Activated T-helper 1 cell treated with Interleukin-2 at 50 U/mL for 16 hours (primary cell): ENCODE measurements at places on chromosomes 5 and 9.

GRCh38 chr9:15389173-15389572 is 33.5 kb upstream of the SNAPC3 start:
- DNase-seq = no peak

DNA sequence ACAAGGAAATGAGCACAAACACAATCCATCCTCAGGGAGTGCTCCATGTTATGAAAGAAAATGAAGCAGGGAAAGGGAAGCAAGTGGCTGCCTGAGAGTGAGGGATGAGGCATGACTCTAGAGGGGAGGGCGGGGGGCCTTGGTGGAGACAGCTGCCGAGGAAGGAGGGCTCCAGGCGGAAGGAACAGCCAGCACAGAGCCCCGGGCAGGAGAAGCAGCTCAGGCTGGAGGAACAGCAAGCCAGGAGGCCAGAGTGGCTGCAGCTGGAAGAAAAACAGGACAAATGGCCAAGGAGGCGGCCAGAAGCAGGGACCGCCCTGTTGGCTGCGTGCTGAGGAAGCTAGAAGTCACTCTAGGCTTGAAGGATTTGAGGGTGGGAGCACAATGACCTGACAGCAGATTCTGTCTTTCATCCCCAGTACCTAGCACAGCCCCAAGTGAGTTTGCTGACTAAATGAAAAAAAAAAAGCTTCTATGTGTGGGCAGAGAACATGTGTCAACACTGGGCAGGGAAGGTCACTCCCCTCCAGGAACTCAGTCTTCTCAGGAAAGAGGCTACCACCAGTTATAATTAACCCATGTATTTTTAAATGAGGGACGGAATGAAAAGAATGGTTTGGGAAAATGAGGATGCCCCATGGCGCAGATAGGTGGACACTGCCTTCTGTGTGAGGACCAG is 142.8 kb downstream of the DCP2 start:
- no peak for DNase-seq

GRCh38 chr5:127515693-127516440 is 1.6 kb upstream of the PRRC1 start:
- DNase-seq = no peak

GRCh38 chr9:130234340-130235260 is 31.0 kb upstream of the HMCN2 start:
- DNase-seq = no peak

DNA sequence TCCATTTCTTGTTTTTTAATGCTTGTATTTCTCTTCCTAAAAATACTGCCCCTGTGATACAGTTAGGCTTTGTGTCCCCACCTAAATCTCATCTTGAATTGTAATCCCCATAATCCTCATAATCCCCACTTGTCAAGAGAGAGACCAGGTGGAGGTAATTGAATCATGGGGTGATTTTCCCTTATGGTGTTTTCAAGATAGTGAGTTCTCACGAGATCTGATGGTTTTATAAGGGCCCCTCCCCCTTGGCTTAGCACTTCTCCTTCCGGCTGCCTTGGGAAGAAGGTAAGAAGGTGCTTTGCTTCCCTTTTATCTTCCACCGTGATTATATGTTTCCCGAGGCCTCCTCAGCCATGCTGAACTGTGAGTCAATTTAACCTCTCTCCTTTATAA is 227.4 kb downstream of the MAN2A1 start:
- no peak for DNase-seq

DNA sequence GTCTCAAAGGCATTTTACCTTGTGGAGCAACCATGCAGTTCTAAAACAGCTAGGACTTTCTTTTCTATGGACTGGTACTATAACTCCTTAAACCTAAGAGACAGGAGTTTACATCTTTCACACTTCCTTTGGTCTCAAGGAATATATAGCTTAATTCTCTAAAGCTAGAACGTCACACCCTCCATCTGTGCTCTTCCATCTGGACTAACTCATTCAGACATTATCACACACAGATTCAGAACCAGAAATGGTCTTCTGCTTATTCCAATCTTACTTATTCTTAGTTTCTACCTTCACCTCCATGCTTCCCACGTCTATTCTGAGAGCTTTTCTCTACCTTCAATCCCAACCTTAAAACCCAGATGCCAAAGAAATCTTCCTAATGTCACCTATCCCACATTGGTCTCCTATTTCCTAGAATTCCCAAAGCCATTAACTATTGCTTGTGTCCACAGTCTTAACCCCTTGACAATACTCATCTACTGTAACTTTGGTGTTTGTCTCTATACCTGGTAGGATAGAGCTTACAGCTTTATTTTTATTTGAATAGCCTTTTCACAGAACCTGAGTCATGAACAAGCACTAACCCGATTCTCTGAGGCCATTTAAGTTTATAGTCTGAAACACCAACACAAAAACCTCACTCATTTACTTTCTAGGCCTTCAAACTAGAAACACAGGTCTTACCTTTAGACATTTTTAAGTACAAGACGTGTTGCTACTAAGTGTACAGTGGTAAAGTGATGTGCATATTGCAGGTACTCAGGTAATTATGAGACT is 22.8 kb downstream of the CSNK1A1 start:
- DNase-seq = no peak

DNA sequence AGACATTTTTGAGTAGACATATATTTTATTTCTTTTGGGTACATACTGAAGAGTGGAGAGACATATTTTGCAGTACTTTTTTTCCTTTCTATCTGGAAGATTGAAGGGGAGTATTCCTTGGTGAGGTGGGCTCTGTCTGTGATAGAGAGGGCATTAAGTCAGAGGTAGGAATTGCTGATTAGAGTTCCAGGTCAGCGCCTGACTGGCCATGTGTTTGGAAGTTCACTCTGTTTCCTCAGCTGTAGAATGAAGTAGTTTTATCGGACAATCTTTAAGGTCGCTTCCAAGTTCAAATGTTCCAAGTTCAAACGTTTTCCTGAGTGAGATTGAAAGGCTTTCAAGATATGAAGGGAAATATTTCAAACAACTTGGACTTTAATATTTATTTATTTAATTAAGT is 45.5 kb downstream of the RASGRF2 start:
- no peak for DNase-seq
